NCI-H774 (cell line): ENCODE measurements at places on chromosomes 1 and 21.
A peak's percentile ranks its signal among the peaks of the same experiment; 100 is the strongest.

- DNase-seq: no peak
These were observed 43.1 kb upstream of the SUCO start for GRCh38 chr1:172489847-172490246.

GRCh38 chr21:20997636-20998455 lies at the start of gene NCAM2:
TSS of gene NCAM2 (plus strand) at chr21:20998409.
- DNase-seq: peak; percentile 78

- DNase-seq: peak; percentile 28
These were observed 699 bp downstream of the MAP3K6 start for GRCh38 chr1:27366113-27366410.

- DNase-seq: no peak
These were observed 227.8 kb downstream of the NRIP1 start for GRCh38 chr21:14836950-14837349.

DNA sequence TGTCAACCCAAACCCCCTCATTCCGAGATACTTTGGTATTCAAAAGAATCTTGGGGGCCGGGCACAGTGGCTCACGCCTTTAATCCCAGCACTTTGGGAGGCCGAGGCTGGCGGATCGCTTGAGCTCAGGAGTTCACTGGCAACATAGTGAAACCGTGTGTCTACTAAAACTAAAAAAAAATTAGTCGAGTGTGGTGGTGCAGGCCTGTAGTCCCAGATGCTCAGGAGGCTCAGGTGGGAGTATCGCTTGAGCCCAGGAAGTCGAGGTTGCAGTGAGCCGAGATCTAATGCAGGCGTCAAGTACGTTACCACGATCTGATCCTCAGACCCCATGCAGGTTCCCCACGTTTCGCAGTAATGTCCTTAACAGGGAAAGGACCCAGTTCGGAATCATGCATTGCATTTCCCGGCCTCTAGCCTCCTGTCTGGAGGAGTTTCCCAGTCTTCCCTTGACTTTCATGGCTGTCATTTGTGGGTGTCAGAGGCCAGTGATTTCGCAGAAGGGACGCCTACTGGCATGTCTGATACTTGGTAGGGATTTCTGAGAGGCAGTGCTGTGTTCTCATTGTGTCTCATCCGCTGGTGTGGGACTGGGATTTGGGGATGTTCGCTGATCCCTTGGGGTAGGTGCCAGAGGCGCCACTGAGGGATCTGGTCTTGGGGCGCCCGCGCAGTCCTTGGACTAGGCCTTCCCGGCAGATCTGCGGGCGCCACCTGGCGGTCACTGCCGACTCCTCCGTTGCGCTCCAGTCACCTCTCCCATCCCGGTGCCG lies 39.3 kb upstream of the HMGN1 start:
- peak; percentile 74 for DNase-seq

DNA sequence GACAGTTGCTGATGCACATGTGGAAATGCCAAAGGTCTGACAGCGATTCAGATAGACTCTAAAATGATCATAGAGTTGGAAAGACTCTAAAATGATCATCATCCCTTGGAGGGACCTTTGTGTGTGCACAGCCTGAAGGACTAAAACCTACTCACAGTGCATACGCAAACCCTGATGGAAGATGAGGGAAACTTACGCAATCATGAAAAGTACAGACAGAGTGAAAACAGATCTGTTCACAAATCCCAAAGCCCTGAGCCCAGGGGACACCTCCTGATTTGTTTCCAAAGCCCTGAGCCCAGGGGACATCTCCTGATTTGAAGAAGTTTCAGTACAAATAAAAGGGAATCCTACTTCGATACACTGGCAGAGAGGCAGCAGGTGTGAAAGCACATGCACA lies 79.3 kb upstream of the PROX1 start:
- no peak for DNase-seq

GRCh38 chr1:9195651-9196050 lies 38.9 kb upstream of the H6PD start:
- DNase-seq: no peak

GRCh38 chr1:41776891-41777441 lies 141.8 kb downstream of the HIVEP3 start:
- no peak for DNase-seq

DNA sequence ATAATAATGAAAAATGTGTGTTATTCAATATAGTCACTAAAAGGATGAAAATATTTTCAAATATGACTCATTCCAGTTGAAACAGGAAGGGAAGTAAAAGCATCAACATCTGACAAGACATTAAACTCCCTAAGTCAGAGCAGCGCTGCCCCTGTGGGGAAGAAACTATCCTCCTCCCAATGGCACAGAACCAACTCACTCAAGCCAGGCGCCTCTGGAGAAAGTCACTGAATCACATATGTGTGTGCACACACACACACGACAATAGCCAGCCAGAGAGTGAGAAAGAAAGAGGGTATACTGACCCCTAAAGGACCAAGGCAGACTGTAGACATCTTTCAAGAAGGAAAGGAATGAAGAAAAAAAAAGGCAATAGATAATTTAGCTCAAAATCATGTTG lies 126.9 kb downstream of the SETD4 start:
- no peak for DNase-seq

- DNase-seq: peak; percentile 36
These were observed 91.6 kb upstream of the TTC39A start for GRCh38 chr1:51421964-51422363.

DNA sequence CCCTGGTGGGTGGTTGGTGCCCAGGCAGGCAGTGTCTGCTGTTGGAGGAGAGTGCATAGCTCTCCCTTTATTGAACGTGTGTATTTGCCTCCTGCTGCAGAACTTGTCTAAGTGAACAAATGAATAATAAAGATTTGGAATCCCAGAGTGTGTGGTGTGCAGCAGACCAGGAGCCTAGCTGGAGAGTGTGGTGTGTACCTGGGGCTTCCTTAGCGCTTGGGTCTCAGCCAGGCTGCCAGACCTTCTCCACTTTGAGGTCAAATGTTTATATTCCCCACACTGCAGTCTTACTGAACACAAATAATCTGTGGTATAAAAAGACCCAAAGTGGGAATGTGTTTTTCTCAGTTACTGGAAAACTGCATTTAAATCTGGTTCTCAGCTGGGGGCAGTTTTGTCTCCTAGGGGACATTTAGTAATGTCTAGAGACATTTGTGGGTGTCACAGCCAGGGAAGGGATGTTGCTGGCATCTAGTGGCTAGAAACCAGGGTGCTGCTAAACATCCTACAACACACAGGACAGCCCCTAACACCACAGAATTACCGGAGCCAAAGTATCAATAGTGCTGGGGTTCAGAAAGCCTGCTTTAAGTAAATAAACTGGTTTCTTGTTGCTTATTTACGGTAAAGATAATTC lies 23.6 kb downstream of the SLC37A1 start:
- DNase-seq: no peak

GRCh38 chr1:212645546-212646543 lies 37.3 kb downstream of the ATF3 start:
- DNase-seq: no peak

GRCh38 chr1:69305621-69306020 lies 262.1 kb upstream of the LRRC7 start:
- DNase-seq: no peak
